ENCODE measurements at places on chromosomes 5 and 9.

- no peak for DNase-seq
These were observed 19.1 kb downstream of the EEIG1 start for GRCh38 chr9:127961613-127962155.

- DNase-seq, result no peak
These were observed 172.7 kb upstream of the MEF2C start for GRCh38 chr5:89055695-89056085.

DNA sequence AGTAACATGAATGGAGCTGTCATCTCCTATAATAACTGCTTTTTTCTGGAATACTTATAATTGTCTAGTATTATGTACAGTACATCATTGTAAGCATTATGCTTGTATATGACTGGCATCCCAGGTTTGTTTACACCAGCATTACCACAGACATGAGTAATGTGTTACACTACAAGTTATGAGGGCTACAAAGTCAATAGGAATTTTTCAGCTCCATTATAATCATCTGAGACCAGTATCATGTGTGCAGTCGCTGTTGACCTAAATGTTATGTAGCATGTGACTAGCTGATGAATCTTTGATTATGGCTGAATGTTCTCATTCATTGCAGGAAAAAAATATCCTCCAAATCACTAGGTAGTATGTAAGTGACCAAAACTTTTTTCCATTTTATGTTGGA is 2.2 kb downstream of the ZCCHC9 start:
- no peak for DNase-seq

DNA sequence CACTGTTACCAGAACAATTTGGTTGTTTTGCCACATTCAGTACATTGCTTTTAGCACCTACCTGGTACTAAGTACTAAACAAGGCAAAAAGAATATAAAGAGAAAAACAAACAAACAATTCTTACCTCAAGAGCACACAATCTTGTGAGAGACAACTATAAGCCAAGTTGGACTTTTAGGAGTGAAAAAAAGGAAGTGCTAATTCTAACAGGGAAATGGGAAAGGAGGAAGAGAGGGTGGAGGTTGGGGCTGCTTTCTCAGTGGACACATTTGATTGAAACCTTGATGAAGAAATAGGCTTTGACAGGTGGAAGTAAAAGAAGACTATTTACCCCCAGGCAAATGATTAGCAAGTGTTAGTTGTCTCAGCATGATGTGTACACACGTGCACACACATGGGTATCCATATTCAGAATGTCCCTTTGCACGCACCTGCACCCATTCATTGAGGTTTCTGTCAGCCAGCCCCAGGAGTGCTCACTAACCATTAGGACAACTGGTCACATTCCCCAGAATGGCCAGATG is 302.6 kb downstream of the ACTL7B start:
- DNase-seq, result no peak

DNA sequence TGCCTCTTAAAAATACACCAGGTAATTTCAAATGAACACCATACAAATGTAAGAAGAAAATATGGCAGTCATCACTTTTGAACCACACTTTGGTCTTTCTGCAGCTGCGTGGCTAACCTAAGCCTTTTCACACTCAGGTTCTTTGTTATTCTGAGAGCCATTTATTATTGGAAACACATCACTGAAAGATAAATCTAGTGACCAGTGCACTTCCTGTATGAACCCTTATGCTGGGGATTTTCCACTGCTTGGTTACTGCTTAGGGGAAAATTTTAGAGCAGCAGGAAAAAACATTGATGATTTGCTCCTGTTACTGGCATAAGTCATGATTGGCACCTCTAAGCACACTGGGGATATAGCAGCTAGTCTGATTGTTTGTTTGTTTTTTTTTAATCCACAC is 58.6 kb upstream of the RANBP3L start:
- DNase-seq, result no peak

DNA sequence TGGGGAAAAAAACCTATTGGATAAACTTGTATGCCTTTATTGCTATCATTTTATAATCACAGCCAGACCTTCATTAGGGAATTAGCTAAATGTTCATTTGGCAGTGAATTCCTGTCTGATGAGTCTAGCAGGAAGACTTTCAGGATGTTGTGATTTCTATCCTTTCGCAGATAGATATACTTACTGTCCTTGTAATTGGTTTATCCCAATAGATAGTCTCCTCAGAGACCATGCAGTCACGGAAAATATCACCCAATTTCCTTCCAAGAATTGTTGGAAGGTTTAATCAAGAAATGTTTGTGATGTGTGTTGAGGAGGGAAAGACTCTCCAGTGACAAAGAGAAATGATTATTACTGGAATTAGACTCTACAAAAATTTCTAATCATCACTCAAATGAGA is 1937.9 kb upstream of the WWC1 start:
- DNase-seq, result no peak

- no peak for DNase-seq
These were observed 75.3 kb downstream of the SLC1A3 start for GRCh38 chr5:36681711-36682110.

- peak; percentile 26 for DNase-seq
These were observed 57.7 kb downstream of the LMX1B start for GRCh38 chr9:126671381-126671831.

DNA sequence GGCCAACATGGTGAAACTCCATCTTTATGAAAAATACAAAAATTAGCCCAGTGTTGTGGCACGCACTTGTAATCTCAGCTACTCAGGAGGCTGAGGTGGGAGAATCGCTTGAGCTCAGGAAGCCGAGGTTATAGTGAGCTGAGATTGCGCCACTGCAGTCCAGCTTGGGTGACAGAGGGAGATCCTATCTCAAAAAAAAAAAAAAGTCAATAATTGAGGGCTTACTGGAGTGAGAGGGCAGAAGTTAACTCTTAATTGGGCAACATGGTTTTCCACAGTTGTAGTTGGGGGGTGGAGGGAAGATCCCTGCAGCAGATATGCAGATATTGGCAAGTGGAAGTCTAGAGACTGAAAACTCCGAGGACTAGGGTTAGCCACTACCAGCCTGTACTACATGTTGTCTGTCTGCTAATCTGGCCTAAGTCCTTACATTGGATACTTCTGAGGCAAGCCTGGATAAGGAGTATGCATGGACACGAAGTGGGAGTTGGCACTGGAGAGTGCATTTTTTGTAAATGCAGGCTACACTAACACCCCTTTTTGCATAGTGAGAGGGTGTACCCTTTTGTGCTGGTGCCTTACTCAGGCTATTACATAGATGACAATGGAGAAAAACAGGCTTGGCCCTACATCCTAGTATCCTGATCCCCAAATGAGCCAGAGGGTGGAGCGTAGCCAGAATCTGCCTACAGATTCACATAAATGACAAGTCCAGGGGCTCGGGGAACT is 89.0 kb upstream of the NIPBL start:
- no peak for DNase-seq

- DNase-seq, result no peak
These were observed 557.0 kb downstream of the TLE1 start for GRCh38 chr9:81132318-81132717.

GRCh38 chr5:33966805-33967204 is 17.7 kb downstream of the SLC45A2 start:
- DNase-seq, result no peak

- DNase-seq, result peak; percentile 4
These were observed 21.8 kb downstream of the PCDHAC2 start for GRCh38 chr5:140988100-140988499.

DNA sequence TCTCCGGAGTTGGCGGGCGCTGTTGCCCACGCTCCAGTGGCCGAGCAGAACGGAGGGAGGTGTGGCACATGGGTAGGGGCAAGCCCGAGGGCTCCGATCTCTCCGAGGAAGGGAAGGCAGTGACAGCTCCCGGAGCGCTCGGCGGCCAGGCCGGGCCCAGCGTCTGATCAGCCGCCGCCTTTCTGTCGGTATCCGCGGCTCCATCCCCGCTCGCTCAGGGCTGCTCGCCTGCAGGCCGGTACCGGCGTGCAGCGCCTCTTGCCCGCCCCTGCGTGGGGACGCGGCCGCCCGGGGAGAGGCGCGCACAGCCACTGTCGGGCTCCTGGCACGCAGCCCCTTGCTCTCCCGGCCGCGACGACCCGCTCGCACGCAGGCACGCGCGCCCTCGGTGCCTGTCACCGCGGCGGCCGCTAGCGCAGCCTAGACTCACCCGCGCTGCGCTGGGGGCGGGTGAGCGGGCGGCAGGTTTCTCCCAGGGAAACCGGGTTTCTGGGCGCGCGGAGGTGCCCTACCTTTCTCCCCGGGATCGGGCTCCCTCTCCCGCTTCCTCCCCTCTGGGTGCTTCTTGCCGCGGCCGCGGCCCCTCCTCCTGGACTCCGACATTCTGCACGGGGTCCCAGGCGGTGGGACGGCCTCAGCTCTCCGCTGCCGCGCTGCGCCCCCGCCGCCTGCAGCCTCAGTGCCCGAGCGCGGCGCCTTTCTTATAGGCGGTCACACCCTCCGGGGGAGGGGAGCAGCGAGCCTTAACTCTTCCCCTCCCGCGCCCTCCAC is 108.4 kb downstream of the PSD2 start:
- DNase-seq, result no peak

- DNase-seq, result no peak
These were observed 9.7 kb downstream of the LRRC14B start for GRCh38 chr5:200985-201384.

DNA sequence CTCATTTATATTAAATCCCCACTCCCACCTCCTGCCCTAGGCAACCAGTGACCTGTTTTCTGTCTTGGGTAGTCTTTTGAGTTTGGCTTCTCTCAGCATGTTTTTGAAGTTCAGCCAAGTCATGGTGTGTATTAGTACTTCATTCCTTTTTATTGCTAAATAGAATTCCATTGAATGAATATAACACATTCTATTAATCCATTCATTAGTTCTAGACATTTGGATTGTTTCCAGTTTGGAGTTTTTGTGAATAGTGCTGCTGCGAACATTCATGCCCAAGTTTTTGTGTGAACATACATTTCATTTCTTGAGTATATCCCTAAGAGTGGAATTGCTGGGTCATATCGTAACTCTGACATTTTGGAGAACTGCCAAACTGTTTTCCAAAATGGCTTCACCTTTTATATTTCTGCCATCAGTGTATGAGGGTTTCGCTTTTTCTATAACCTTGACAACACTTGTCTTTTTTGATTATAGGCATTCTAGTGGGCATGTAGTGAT is 2.7 kb downstream of the ZNF346 start:
- peak; percentile 5 for DNase-seq

DNA sequence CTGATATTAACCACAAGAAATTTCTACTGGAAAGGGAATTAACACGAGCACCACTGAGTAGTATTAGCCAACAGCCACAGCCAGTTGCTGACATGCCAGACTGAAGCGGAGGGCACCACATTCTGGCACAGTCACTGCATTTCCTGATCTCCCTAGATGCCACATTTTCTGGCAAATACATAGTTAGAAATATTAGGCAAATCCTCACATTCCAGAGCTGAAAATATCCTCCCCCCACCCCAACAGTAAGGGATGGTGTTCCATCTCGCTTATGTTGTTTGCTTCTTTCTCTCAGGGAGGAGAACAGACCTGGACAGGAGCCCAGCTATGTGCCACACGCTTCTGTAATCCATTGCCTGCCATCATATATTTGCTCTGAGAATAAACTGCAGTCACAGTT is 32.8 kb upstream of the MCTP1 start:
- DNase-seq, result no peak

DNA sequence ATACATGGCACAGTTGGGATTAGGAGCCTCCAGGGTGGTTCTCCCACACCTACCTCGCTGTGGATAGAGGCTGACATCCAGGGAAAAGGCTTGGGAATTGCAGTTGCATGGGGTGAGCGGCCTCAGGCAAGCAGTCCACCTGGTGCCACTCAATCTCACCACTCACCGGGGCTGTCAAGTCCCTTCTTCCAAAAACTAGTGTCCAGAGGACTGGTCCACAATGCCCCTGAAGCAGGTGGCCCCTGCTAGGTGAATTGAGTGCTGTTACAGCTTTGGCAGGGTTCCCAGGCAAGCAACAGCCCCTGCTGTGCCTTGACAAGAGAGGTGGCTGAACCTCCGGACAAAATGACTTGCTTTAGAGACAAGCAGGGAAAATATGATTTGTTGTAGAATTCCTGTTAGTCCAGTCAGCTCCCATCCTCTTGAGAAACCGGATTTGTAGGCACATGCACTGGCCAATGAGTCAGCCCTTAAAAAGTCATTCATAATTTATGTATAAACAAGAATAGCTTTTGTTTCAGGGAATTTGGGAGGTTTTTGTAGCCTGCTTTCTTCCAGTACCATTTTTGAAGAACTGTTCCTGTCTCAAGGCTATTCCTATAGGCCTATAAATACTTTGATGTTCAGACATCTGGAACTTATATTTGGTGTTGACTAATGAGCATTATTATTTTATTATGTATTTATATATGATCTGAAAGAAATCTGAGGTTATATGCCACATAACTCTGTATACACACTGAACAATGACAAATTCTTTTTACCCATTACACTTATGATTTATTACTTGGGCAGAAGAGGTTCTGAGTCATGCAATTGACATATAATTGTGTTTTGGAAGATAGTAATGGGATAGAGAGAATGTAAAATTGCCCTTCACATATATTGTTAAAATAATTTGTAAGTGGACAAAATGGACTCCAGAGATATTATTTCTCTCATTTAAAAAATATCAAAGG is 411.1 kb downstream of the ACTL7B start:
- peak; percentile 15 for DNase-seq

GRCh38 chr5:10384483-10384882 is 31.0 kb downstream of the MARCHF6 start:
- DNase-seq, result no peak

GRCh38 chr5:129460936-129461710 is 1.0 kb downstream of the ADAMTS19 start:
- DNase-seq, result no peak

DNA sequence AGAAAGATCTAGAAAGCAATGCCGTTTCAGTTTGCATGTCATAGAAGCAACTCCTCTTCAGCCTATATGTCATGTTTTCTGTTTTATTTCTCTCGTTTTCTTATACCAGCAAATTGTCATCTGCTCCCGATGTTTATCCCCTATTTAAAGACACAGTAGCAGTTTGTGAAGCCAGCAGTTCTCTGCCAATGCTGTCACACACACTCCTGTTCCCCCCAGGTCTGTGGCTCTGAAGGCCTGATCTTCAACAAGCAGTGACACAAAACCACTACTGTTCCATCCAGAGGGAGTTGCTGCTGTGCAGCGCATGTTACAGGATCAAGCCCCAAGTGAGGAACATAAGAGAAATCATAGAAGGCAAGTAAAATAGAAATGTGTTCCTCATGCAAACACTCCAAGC is 364.1 kb upstream of the SLC30A5 start:
- no peak for DNase-seq

GRCh38 chr9:11064909-11065308 is 452.1 kb upstream of the PTPRD start:
- DNase-seq, result peak; percentile 35
